ENCODE measurements at places on chromosomes 12 and 14.

DNA sequence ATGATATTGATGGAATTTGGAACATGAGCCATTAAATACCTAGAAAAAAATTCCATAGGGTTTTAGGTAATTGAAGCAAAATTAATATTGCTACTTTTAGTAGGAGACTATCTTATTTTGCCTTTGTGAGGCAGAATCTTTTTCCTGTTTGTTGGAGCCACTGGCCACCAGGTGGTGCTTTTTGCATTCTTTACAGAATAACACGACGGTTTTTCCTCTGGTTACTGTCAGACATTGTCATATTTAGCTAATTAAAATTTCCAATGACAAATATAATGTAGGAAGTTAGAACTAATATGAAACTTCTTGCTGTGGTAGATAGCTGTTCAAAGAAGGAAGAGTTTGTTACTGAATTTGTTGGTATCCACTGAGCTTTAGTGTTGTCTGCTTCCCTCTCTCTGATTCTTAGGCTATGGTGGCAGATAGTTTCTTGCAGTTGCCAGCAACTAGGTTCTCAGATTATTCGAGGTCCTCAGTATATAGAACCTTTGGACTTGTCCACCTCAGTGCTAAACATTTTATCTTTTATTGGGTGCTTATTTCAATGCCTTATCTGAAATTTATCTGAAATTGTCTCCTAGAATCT lies 25.7 kb downstream of the RAB21 start:
- DNase-seq, result no peak

- DNase-seq, result no peak
These were observed 30.5 kb upstream of the C12orf71 start for GRCh38 chr12:27112871-27113270.

- DNase-seq, result no peak
These were observed 35.2 kb upstream of the FAM181A start for GRCh38 chr14:93891756-93892504.

- no peak for DNase-seq
These were observed 910 bp upstream of the TM7SF3 start for GRCh38 chr12:27014859-27015729.

GRCh38 chr14:22699801-22700564 lies 55.8 kb upstream of the OR6J1 start:
- no peak for DNase-seq

DNA sequence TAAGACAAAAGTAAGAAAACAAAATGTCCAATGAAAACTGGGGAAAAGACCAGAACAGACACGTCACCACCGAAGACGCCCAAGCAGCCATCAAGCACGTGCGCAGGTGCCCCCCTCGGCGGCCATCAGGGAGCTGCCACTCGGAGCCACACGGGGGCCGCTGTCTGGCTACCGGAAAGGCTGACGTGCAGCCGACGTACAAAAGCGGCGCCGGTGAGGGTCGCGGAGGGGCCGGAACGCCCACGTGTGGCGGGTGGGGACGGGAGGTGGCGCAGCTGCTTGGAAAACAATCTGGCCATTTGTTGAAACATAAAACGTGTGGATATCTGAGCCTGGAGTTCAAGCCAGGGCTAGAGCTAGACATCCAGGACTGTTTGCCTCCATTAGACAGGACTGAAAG lies 60.7 kb downstream of the GALNT9 start:
- no peak for DNase-seq

GRCh38 chr14:61408498-61408897 lies 87.1 kb downstream of the PRKCH start:
- no peak for DNase-seq

Measured in NCI-H748 treated with DMSO at 0.1 percent for 48 hours (cell line).